ENCODE measurements at places on chromosomes 2 and 18.

- no peak for DNase-seq
Observed at GRCh38 chr18:76275727-76276313, 219.2 kb downstream of the ZNF516 start.

DNA sequence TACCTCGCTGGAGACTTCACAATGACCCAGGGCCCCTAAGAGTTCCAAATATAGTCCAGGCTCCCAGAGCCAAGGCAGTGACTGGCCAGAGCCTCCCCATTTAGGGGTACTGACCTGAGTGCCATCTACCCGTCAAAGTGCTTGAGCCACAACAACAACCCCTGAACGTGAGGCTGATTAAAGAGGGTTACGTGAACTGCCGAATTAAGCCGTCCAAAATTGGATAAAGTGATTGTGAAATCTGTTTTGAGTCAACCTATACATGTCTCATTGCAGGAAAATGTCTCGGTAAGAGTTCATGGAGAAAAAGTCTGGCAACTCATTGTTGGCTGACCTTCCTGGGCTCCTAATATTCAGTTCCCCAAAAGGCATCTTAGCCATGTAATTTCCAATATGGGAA is 116.3 kb downstream of the TTC32 start:
- peak; percentile 91 for DNase-seq

- DNase-seq, result no peak
Observed at GRCh38 chr2:233178994-233179847, 72.3 kb upstream of the ATG16L1 start.

GRCh38 chr2:210442457-210442856 is 34.1 kb downstream of the LANCL1 start:
- no peak for DNase-seq

GRCh38 chr2:158967114-158967730 is 1.2 kb upstream of the TANC1 start:
- no peak for DNase-seq

DNA sequence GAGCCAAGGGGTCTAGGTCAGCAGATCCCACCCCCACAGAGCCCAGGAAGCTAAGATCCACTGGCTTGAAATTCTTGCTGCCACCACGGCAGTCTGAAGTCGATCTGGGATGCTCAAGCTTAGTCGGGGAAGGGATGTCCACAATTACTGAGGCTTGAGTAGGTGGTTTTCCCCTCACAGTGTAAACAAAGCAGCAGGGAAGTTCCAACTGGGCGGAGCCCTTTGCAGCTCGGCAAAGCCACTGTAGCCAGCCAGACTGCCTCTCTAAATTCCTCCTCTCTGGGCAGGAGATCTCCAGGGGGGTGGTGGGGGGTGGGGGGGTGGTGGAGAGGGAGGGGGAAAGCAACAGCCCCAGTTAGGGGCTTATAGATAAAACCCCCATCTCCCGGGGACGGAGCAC is 419.5 kb downstream of the NUP35 start:
- DNase-seq, result no peak

DNA sequence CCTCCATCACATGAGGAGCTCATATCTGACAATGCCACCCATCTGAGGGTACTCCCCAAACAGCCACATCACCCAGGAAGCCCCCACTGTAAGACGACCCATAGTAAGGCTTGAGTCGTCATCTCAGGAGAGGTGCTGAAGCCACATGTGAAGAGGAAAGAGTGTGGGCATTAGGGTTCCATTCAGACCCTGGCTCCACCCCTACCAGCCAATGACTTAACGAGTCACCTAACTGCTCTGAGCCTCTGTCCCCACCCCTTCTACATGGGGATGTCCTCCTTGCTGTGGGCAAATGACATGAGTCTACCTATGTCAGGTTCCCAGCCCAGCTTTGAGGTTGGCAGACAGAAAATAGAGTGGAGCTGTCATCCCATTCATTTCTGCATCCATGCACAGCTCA is 46.3 kb downstream of the C1QL2 start:
- DNase-seq, result no peak

Data from fibroblast of mammary gland (primary cell).